Epithelial cell of alveolus of lung (primary cell): ENCODE measurements at places on chromosomes 4 and X. TPM values are rescaled to one million over a fixed set of nuclear protein-coding genes. Genes with fewer than 3 reads are reported as not detected.

The NLGN3 gene
- 0.39 and 3.1 TPM in 2 replicates for total RNA-seq

The BEX5 gene
- total RNA-seq, result not detected in 2 replicates

The MYOZ2 gene
- 0.08 TPM in 1 of 2 replicates, not detected in the other for total RNA-seq

The MAGEA8 gene
- total RNA-seq, result not detected in 2 replicates

The TNMD gene
- total RNA-seq, result not detected in 2 replicates

The TEX13C gene
- not detected in 2 replicates for total RNA-seq

The STPG2 gene
- total RNA-seq, result 0.52 TPM in 1 of 2 replicates, not detected in the other

The BGN gene
- 37.9 and 67.1 TPM in 2 replicates for total RNA-seq

The GASK1B gene
- 16.3 and 18.6 TPM in 2 replicates for total RNA-seq

The DGAT2L6 gene
- total RNA-seq, result not detected in 2 replicates

The CXCL3 gene
- 6.5 and 66.3 TPM in 2 replicates for total RNA-seq

The ATOH1 gene
- total RNA-seq, result not detected in 2 replicates

The MORF4L2 gene
- 339 and 350 TPM in 2 replicates for total RNA-seq

The AFM gene
- total RNA-seq, result not detected in 2 replicates

The COPS4 gene
- total RNA-seq, result 30.0 and 57.0 TPM in 2 replicates

The MAGEE2 gene
- not detected in 2 replicates for total RNA-seq

The PROM1 gene
- not detected in 2 replicates for total RNA-seq

The IL21 gene
- total RNA-seq, result not detected in 2 replicates

The FTHL17 gene
- total RNA-seq, result not detected in 2 replicates

The BLOC1S4 gene
- total RNA-seq, result 17.0 and 25.7 TPM in 2 replicates

The TEX11 gene
- not detected in 2 replicates for total RNA-seq

The GLOD5 gene
- not detected in 2 replicates for total RNA-seq

The RAI2 gene
- 0.16 and 0.78 TPM in 2 replicates for total RNA-seq

The TCEAL6 gene
- total RNA-seq, result not detected in 2 replicates

The IGSF1 gene
- 0.26 and 0.48 TPM in 2 replicates for total RNA-seq

The TRPC5OS gene
- total RNA-seq, result not detected in 2 replicates

The SPON2 gene
- 194 and 850 TPM in 2 replicates for total RNA-seq

The DDX53 gene
- total RNA-seq, result not detected in 2 replicates

The AKAP14 gene
- total RNA-seq, result not detected in 2 replicates

The PNMA5 gene
- total RNA-seq, result not detected in 2 replicates

The RTL3 gene
- total RNA-seq, result not detected in 2 replicates

The HSD17B13 gene
- 0.24 TPM in 1 of 2 replicates, not detected in the other for total RNA-seq

The KIAA1210 gene
- total RNA-seq, result not detected in 2 replicates

The SERTM2 gene
- not detected in 2 replicates for total RNA-seq

The SMIM10 gene
- total RNA-seq, result 7.1 and 11.3 TPM in 2 replicates

The C4orf50 gene
- total RNA-seq, result not detected in 2 replicates

The THAP9 gene
- total RNA-seq, result 1.2 and 3.5 TPM in 2 replicates

The CXCL8 gene
- 10.5 and 842 TPM in 2 replicates for total RNA-seq

The SPANXC gene
- total RNA-seq, result not detected in 2 replicates

The SPANXA2 gene
- total RNA-seq, result not detected in 2 replicates

The HELT gene
- total RNA-seq, result not detected in 2 replicates

The TIGD4 gene
- total RNA-seq, result 0.24 TPM in 1 of 2 replicates, not detected in the other

The SLC25A4 gene
- 3.8 and 5.8 TPM in 2 replicates for total RNA-seq
